Liver (tissue), 10 donors: ENCODE measurements at places on chromosomes 11 and 22. TPM values are rescaled to one million over a fixed set of nuclear protein-coding genes. Genes with fewer than 3 reads are reported as not detected.

Gene NPAS4
- not detected for total RNA-seq

Gene LMO2
- total RNA-seq, result 81.9 TPM

Gene GAS2
- 28.5 TPM for total RNA-seq

Gene TRIM48
- not detected for total RNA-seq

Gene CCDC116
- total RNA-seq, result 0.08 TPM

Gene MRGPRF
- total RNA-seq, result 1.9 TPM

Gene CCDC15
- total RNA-seq, result 1.2 TPM

Gene OR5W2
- not detected for total RNA-seq

Gene PARVB
- total RNA-seq, result 14.0 TPM

Gene HTR3B
- not detected for total RNA-seq

Gene APOBEC3A
- 8.4 TPM for total RNA-seq

Gene CEP57
- 30.6 TPM for total RNA-seq

Gene PUS3
- 15.5 TPM for total RNA-seq

Gene DRG1
- 39.7 TPM for total RNA-seq

Gene ADAMTS15
- total RNA-seq, result 0.65 TPM

Gene SCGB1C1
- not detected for total RNA-seq

Gene TEX12
- not detected for total RNA-seq

Gene RIBC2
- 1.5 TPM for total RNA-seq

Gene FZD4
- total RNA-seq, result 8.8 TPM

Gene FTH1
- 592 TPM for total RNA-seq

Gene E2F8
- 9.6 TPM for total RNA-seq

Gene FGF3
- total RNA-seq, result not detected

Gene B4GALNT4
- total RNA-seq, result 0.42 TPM

Gene RANBP1
- total RNA-seq, result 102 TPM

Gene PNPLA3
- total RNA-seq, result 29.6 TPM

Gene CCDC87
- total RNA-seq, result 0.17 TPM

Gene TRIM77
- total RNA-seq, result not detected

Gene MMP8
- 0.17 TPM for total RNA-seq

Gene TLCD5
- total RNA-seq, result 0.50 TPM

Gene CRELD2
- 17.2 TPM for total RNA-seq

Gene OR5B21
- total RNA-seq, result not detected

Gene MS4A6E
- total RNA-seq, result not detected

Gene CYTH4
- total RNA-seq, result 9.1 TPM

Gene TENM4
- total RNA-seq, result 0.33 TPM

Gene SYCE3
- not detected for total RNA-seq

Gene EHF
- total RNA-seq, result 5.9 TPM

Gene RASSF10
- total RNA-seq, result 0.08 TPM

Gene KRTAP5-1
- not detected for total RNA-seq

Gene FOSL1
- total RNA-seq, result not detected

Gene OR8A1
- total RNA-seq, result not detected

Gene UBQLN3
- 0.33 TPM for total RNA-seq

Gene TSSK2
- total RNA-seq, result not detected

Gene MPEG1
- 27.2 TPM for total RNA-seq

Gene MIEF1
- 19.7 TPM for total RNA-seq

Gene UBASH3B
- total RNA-seq, result 5.5 TPM

Gene GLB1L3
- not detected for total RNA-seq

Gene OR2AG1
- not detected for total RNA-seq

Gene OR51E2
- not detected for total RNA-seq

Gene MB
- not detected for total RNA-seq

Gene TRIOBP
- 24.8 TPM for total RNA-seq

Gene OR10D3
- not detected for total RNA-seq

Gene SMDT1
- total RNA-seq, result 7.2 TPM
